ENCODE measurements at places on chromosomes 16 and 17.

- no peak for DNase-seq
Observed at GRCh38 chr17:40486522-40487370, 14.7 kb downstream of the TNS4 start.

- no peak for DNase-seq
Observed at GRCh38 chr17:4573669-4574068, 10.7 kb upstream of the SMTNL2 start.

- DNase-seq: no peak
Observed at GRCh38 chr16:54402270-54402669, 115.7 kb upstream of the IRX3 start.

DNA sequence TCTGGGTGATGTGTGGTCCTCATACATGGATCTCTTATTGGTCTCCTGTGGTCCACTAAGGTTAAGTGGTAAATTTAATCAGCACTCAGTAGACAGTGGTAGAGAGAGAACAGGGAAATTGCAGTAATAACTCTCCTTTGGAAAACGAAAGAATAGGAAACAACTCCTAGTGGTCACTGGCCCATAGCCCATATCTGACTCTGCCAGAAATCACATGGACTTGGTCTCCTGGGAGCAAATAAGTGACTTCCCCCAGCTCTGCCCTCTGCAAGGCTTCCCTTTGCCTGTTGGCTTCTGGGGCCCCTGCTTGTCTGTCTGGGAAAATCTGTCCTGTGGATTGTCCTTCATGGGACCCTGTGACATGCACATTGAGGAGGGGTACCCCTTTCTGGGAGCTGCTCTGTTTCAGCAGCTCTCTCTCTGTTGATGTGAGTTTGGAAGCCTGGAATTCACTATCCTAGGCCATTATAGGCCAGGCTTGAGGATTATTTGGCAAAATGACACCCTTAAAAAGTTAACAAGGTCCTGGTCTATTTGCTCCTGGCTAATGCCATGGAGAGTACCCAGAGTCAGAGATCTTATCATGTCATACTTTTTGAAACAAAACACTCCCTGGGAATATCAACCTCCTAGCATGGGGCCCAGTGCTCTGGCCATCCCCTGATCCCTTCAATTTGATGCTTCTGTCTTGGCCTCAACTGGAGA is 58.0 kb upstream of the HNF1B start:
- DNase-seq: no peak

DNA sequence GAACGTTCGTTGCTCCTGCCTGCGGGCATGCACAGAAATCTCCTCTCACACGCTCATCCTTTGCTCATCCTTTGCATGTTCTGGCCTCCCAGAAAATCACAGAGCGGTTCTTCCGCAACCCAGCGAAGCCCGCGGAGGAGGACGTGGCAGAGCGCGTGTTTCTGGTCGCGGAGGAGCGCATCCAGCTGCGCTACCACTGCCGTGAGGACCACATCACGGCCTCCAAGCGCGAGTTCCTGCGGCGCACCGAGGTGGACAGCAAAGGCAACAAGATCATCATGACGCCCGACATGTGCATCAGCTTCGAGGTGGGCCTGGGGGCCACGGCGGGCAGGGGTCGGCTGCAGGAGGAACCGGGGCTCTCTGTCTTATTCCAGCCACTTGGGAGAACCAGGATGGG is 9.6 kb upstream of the KATNB1 start:
- no peak for DNase-seq

DNA sequence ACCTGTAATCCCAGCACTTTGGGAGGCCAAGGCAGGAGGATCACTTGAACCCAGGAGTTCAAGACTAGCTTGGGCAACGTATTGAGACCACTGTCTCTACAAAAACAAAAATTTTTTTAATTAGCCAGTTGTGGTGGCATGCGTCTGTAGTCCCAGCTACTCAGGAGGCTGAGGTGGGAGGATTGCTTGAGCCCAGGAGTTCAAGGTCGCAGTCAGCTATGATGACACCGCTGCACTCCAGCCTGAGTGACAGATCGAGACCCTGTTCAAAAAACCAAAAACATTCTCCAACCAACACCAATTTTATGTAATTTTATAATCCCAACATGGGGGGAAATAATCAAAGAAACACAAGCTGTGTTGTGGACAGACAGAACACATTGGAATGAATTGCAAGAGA is 54.6 kb upstream of the TNRC6A start:
- DNase-seq: no peak

DNA sequence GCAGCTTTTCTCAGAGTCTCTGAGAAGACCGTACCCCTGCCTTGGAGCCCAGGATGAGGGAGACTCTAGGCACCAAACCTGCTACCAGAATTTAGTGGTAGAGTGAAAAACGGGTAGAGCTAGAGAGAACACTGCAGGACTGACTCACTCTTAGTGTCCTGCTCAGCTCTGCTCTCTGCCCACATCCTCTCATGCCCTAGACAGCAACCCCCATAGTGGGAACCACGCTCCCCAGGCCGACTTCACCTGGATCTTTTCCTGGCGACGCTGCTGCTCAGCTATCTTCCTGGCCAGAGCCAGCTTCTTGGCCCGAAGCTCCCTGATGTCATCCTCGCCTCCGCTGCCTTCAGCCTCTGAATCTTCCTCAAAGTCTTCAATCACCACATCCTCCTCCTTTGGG is 26.7 kb downstream of the HIC1 start:
- DNase-seq: no peak

- DNase-seq: no peak
Observed at GRCh38 chr17:6558276-6558675, 1.9 kb upstream of the PITPNM3 start.

GRCh38 chr16:85334718-85335583 is 222.7 kb upstream of the CIBAR2 start:
- DNase-seq: no peak

- DNase-seq: no peak
Observed at GRCh38 chr17:18944646-18945045, 7.3 kb upstream of the SLC5A10 start.

- DNase-seq: no peak
Observed at GRCh38 chr16:7921345-7921744, 588.7 kb downstream of the RBFOX1 start.

DNA sequence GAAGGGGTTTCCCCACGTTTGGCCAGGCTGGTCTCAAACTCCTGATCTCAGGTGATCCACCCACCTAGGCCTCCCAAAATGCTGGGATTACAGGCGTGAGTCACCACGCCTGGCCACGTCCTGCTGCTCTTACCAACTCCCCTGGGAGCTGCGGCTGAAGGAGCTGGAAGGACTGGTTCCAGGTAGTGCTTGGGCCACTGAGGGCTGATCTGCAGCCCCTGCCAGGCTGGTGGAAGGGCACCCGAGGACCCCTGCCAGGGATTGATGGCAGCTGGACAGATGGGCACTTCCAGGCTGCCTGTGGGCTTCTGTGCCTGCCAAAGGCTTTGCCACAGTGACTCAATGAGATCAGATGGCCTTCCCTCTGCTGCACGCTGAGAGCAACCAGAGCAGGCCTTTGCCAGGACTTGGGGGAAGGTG is 2.3 kb downstream of the OXLD1 start:
- no peak for DNase-seq

GRCh38 chr16:74107795-74108610 is 188.6 kb upstream of the PSMD7 start:
- DNase-seq: peak; percentile 57

DNA sequence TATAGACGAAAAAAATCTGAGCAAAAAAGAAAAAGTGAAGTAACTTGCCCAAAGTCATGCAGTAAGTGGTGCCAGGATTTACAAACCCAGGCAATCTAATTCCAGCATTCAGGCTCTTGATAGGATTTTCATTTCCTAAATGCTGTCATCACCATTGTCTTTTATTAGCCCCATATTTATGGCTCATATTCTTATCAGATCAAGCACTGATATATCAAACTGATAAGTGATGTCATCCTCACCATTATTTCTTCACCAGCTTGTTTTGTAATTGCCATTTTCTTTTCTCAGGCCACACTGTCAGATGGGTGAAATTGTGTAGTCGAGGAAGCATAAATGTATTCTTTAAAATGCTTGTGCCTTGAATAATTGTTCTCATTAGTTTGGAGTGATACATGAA is 1.3 kb downstream of the RAD51C start:
- no peak for DNase-seq

GRCh38 chr17:34633351-34633750 is 54.0 kb downstream of the TMEM132E start:
- no peak for DNase-seq

DNA sequence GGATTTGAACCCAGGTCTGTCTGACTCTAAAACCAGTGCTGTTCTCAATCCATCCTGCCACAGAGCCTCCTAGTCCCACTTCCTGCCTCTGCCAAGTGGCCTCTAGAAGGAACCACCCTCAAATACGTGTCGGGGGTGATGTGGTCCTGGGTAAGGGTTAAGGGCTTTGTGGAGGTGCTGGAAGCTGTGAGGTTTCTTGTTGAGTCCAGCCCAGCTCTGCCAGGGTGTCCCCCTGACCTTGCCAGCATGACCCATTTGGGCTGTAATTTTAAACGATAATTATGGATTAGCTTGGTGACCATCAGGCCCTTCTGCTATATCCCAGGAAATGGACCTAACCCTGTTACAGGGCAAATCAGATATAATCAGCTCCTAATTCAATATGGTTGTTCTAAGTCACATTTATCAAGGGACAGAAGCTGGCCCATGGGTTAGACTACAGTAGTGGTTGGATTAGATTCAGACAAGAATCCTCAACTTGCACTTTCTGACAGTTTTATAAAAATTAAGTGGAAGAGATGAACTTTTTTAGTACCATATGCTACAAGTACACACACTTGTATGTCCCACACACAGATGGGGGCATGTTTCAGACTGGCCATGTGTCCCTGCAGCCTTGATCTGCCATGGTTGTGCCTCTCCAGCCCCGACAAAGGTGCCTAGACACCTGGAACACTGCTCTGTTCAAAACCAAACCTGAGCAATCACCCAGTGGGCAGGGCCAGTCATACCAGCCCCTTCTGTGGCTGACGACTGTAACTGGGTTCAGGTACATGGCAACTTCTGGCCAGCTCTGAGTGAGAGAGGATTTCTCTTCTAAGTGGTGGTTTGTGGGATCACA is 48.0 kb downstream of the SMPD3 start:
- no peak for DNase-seq

- DNase-seq: no peak
Observed at GRCh38 chr16:303760-304505, 21.0 kb downstream of the PDIA2 start.

- no peak for DNase-seq
Observed at GRCh38 chr17:29240477-29240876, 6.2 kb upstream of the CRYBA1 start.

- DNase-seq: no peak
Observed at GRCh38 chr17:9976283-9977179, 71.5 kb upstream of the RCVRN start.
